ENCODE measurements at places on chromosomes 12 and 14.

- no peak for DNase-seq
Observed at GRCh38 chr12:4911316-4911994, 1.8 kb downstream of the KCNA1 start.

- DNase-seq: no peak
Observed at GRCh38 chr14:69876848-69877306, 2.3 kb upstream of the SMOC1 start.

DNA sequence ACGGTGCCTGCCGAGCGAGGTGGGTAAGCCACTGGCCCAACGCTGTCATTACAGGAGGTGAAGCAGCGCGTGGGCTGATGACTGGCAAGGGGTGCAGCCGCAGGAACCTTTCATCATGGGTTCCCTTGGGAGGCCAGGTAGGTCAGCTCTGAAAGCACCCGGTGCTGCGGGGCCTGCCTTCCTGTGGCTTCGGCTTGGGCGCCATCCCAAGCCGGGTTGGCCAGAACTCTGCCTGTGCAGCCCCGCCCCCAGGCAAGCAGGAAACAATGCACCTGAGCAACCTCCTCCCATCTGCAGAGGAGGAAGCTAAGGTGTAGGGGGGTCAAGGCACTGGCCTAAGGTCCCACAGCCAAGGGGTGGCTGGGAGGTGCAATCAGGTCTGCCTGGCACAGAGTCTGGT is 20.0 kb upstream of the HHIPL1 start:
- no peak for DNase-seq

GRCh38 chr14:99081156-99081765 is 190.7 kb downstream of the BCL11B start:
- no peak for DNase-seq

DNA sequence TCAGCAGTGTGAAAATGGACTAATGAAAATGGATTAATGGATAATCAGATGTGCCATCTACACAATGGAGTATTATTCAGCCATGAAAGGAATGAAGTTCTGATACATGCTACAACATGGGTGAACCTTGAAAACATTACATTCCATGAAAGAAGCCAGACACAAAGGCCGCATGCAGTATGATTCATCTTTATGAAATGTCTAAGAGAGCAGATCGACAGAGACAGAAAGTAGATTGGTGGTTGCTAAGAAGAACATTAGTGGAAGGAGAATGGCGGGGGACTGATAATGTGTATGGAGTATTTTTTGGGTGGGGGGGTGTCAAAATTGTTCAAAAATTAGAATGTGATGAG is 47.3 kb downstream of the PRKAB1 start:
- no peak for DNase-seq

DNA sequence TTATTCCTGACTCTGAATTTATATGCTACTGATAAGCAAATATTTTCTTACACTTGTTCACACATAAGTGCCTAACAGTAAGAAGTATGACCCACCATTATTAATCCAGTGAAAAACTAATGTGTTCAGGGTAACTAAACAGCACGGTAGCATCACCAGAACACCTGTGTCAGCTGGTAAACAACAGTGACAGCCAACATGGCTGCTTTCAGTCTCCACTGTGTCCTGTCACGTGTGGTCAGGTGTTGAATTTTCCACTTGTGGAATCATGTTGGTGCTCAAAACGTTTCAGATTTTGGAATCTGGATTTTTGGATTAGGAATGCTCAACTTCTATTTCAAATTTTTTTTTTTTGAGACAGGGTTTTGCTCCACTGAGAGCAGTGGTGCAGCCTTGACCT is 14.3 kb upstream of the ATP23 start:
- no peak for DNase-seq

DNA sequence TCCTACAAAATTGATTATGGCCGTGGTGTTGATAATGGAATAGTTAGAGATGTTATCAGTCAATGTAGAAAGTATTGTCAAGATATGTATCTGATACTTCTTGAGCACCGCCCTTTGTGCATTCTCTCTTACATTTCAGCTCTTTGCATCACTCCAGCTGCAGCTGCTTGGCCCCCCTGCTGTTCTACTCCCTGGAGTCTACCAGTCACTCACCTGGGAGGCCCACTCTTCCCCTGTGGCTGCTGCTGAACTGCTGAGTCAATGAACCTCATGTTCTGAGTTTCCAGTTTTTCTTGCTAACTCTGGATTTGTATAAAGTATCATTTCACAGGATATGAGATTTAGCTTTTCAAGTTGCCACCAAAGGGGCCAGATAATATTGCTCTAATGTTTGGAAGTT is 312.8 kb upstream of the SLC16A7 start:
- DNase-seq: no peak

- DNase-seq: no peak
Observed at GRCh38 chr12:130016194-130016593, 112.4 kb upstream of the TMEM132D start.

DNA sequence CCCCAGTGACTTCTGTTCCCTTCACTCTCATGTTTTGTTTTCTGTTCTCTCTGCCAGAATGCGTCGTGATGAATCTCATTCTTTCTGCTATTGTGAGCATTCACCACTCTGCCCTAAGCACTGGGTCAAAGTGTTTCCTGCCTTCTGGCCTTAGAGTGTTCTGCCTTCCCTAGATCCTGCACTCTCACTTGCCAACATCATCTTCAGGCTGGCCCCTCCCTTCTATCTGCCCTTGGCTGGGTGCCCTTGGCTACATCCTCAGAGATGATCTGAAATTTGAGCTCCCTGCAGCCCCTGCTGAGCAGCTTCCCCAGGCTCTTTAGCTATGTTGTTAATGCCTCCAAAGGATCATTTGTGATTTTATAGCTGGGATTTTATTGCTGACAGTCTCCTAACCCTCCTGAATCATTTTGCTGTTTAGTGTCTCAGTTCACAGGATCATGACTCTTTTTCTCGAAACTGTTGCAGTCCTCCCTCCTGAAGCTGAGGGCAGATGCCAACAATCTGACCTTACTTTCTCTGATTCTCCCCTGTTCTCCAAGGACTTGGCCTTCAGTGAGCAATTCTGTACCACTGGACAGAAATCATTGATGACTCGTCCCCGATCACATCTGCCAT is 4.5 kb downstream of the DHRS2 start:
- no peak for DNase-seq

DNA sequence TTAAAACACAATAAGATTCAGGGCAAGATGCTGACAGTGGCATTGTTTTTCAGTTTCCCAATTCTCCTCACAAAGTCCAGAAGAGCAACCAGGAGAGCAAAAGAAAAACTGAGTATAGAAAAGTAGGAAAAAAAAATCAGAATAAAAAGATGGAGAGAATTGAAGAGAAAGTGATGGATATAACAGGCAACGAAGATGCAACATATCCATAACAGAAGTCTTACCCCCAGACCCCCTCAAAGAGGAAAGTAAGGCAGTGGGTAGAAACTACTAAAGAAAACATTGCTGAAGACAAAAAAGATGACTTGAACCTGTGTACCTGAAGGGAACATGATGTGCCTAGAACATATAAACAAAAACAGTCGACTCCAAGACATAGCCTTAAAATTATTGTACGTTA is 10.6 kb downstream of the TCL1A start:
- DNase-seq: no peak

Measured in stimulated activated CD4-positive, alpha-beta T cell treated with anti-CD3 and anti-CD28 coated beads, Interleukin-1b, Interleukin-23, amount 100 ng/mL, for 4 hours (primary cell).